CD4-positive, alpha-beta memory T cell (primary cell): ENCODE measurements at places on chromosomes 12 and 14. TPM values are rescaled to one million over a fixed set of nuclear protein-coding genes. Genes with fewer than 3 reads are reported as not detected.
A peak's percentile ranks its signal among the peaks of the same experiment; 100 is the strongest.

DNA sequence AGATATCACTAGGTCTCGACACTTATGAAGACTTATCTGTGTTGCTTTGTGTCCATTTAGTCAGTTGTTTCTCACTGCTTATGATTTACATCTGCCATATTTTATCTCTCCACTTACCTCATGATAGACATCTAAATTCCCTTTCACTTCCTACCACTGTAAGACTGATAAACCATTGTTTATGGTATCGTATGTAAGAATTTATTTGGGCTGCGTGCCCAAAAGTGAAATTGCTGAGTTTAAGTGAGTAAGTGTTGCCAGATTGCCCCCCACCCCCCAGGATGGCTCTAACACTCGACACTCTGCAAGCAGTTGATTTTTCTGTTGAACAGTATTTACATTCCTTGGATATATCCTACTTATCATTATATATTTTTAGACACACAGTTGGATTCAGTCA lies 69.9 kb upstream of the MON2 start:
- no peak for DNase-seq
- H3K4me3 ChIP-seq: no peak overlapping the region
- no peaks in the 10 kb centered on the region for H3K4me1 ChIP-seq
- no peaks in the 10 kb centered on the region for H3K27me3 ChIP-seq

DNA sequence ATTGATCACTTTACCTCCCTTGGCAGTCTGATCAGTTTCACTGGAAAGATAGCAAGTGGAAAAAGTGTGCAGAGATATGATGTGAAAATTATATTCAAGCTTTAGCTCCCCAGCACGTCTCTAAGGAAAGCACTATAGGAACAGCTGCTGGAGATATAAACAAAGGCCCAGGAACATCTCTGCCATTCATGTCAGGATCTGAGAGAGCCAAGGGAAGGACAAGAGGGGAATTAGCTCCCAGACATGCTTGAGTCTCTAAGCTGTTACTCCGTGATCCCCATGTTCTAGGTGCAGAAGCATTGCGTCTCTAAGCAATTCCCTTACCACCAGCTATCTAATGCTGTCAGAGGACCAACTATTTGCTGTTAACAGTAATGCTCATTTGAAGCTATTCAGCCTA lies 700.2 kb downstream of the DIO2 start:
- H3K27me3 ChIP-seq: no peaks in the 10 kb centered on the region
- H3K36me3 ChIP-seq: no peaks in the 10 kb centered on the region
- no peaks in the 10 kb centered on the region for H3K4me1 ChIP-seq
- H3K4me3 ChIP-seq: no peak overlapping the region
- DNase-seq: no peak

DNA sequence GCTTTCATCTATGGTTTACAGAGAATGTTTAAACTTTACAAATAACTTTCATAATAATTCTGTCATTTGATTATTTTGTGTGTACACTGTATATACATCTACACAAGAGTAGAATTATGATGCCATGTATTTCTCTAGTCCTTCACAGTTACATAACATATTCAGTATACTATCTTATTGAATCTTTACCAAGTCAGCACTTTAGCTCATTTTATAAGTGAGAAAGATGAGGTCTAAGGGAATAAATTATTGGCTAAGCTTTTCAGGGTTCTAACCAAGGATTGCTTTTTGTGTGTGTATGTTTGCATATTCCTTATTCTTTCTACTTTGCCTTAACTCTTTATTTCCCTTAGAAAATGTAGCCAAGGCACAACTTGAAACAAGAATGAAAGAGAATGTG lies 84.3 kb upstream of the PTPRQ start:
- H3K4me1 ChIP-seq: no peaks in the 10 kb centered on the region
- DNase-seq: no peak
- no peak overlapping the region for H3K27ac ChIP-seq
- H3K27me3 ChIP-seq: no peaks in the 10 kb centered on the region
- H3K36me3 ChIP-seq: no peaks in the 10 kb centered on the region
- H3K4me3 ChIP-seq: no peak overlapping the region

- no peak for DNase-seq
- no peaks in the 10 kb centered on the region for H3K27me3 ChIP-seq
- H3K36me3 ChIP-seq: no peaks in the 10 kb centered on the region
- no peaks in the 10 kb centered on the region for H3K4me1 ChIP-seq
These were observed 454.7 kb downstream of the NPAS3 start for GRCh38 chr14:33393231-33393894.

DNA sequence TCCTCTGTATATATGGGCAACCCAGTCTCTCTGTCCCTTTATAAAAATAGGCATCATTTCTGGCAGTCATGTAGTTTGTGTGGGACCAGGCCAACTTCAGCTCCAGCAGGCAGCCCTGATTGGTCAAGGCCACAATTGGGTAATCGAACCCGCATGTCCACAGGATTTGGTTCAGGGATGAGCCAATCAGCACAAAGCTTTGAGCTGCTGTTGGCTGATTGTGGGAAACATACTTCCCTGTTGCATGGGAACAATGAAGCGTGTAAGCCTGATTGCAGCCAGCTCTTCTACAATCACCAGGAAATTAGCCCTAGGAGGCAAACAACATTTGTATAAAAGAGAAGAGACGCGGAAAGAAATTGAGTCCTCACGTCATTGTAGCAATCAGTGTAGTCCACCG lies 328.6 kb downstream of the PCNX1 start:
- H3K4me3 ChIP-seq: no peak overlapping the region
- no peaks in the 10 kb centered on the region for H3K36me3 ChIP-seq
- DNase-seq: no peak
- H3K27ac ChIP-seq: no peak overlapping the region

DNA sequence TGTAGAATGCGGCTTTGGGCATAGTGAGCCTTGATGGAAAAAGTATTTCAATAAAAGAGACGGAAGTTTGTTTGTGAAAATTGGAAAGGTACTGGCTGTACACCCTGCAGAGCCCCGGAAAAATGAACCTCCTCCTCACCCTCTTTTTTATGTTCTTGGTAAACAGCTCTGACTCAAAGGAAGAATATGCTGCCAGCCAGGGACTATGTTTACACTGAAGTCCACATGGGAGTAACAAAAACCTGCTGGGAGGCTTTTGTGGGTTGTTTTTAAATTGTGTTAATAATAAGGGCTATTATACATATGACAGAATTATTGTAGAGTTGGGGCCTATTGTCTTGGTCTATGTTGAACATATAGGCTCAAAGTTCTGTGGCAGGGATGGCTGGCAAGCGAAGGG lies 70.7 kb downstream of the TTC8 start:
- H3K4me3 ChIP-seq: no peak overlapping the region
- no peaks in the 10 kb centered on the region for H3K27me3 ChIP-seq
- H3K4me1 ChIP-seq: no peaks in the 10 kb centered on the region
- no peak overlapping the region for H3K27ac ChIP-seq
- no peak for DNase-seq

- H3K4me1 ChIP-seq: no peaks in the 10 kb centered on the region
- H3K27ac ChIP-seq: no peak overlapping the region
- H3K4me3 ChIP-seq: no peak overlapping the region
- H3K27me3 ChIP-seq: no peaks in the 10 kb centered on the region
- H3K36me3 ChIP-seq: no peaks in the 10 kb centered on the region
- DNase-seq: no peak
These were observed 26.1 kb upstream of the APOLD1 start for GRCh38 chr12:12759234-12759915.

DNA sequence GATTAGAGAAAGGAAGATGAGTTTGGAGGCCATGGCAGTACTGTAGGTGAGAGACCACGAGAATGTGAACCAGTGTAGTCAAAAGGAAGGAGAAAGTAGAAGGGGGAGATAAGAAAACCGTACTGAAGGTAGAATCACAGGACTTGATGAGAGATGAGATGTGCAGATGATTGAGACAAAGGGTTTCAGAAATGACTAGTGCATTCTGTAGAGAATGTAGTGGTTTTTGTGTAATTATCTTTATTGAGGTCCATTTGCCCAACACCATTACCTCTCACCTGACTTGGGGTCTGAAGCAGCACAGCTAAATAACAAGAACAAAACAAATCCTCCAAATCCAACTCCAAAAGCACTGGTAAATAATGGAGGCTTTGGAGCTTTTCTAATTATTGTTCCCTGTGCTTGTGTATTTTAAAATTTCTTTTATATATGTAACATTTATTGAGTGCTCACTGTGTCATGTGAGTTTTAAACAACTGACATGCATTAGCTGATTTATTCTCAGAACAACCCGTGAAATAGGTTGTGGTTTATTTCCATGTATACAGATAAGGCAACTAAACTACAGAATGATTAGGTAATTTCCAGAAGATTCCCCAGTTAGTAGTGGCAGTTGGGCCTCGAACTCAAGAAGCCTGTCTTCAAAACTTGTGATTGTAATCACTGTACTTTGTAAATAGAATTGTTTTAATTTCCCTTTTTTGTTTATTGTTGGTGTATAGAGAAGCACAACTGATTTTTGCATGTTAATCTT lies 390.0 kb downstream of the AEBP2 start:
- H3K4me1 ChIP-seq: no peaks in the 10 kb centered on the region
- DNase-seq: no peak
- H3K27me3 ChIP-seq: no peaks in the 10 kb centered on the region
- no peak overlapping the region for H3K27ac ChIP-seq

DNA sequence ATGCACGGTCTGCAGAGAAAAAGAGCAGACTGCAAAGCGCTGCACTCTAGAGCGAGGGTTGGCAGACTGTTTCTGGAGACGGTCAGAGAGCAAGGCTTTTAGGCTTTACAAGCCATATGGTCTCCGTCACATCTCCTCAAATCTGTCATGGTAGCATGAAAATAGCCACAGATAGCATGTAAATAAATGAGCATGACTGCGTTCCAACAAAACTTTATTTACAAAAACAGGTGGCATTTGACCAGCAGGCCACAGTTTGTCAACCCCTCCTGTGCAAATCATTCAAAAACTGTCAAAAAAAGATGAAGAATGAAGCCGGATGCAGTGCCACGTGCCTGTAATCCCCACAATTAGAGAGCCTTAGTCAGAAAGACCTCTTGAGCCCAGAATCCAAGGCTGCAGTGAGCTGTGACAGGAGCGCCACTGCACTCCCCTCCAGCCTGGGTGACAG lies 18.9 kb downstream of the SYNE3 start:
- no peak overlapping the region for H3K4me3 ChIP-seq
- no peaks in the 10 kb centered on the region for H3K27me3 ChIP-seq
- H3K27ac ChIP-seq: no peak overlapping the region
- peaks cover 7% of the 10 kb centered on the region for H3K36me3 ChIP-seq
- peaks cover 60% of the 10 kb centered on the region for H3K4me1 ChIP-seq
- no peak for DNase-seq

DNA sequence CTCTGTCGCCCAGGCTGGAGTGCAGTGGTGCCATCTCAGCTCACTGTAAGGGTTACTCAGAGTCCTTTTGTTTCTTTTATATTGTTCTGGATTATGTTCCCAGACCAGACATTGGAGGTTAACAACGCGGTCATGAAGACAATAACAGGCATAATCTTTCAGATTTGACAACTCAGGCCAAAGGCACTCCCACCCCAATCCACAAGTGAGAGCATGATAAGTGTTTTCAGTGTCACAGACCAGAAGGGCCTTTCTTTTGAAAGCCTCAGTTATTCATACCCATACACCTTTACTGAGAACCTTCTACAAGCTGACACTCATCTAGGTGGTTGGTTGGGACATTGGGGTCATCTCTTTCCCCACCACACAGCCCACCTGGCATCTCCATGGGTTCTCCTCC lies 2.9 kb upstream of the TMEM63C start:
- H3K4me3 ChIP-seq: no peak overlapping the region
- no peaks in the 10 kb centered on the region for H3K36me3 ChIP-seq
- H3K27ac ChIP-seq: no peak overlapping the region
- DNase-seq: no peak
- H3K27me3 ChIP-seq: no peaks in the 10 kb centered on the region

- DNase-seq: peak; percentile 2
- H3K4me1 ChIP-seq: no peaks in the 10 kb centered on the region
- H3K27ac ChIP-seq: no peak overlapping the region
- H3K36me3 ChIP-seq: no peaks in the 10 kb centered on the region
These were observed 374.1 kb downstream of the ADGRD1 start for GRCh38 chr12:131327521-131328488.

DNA sequence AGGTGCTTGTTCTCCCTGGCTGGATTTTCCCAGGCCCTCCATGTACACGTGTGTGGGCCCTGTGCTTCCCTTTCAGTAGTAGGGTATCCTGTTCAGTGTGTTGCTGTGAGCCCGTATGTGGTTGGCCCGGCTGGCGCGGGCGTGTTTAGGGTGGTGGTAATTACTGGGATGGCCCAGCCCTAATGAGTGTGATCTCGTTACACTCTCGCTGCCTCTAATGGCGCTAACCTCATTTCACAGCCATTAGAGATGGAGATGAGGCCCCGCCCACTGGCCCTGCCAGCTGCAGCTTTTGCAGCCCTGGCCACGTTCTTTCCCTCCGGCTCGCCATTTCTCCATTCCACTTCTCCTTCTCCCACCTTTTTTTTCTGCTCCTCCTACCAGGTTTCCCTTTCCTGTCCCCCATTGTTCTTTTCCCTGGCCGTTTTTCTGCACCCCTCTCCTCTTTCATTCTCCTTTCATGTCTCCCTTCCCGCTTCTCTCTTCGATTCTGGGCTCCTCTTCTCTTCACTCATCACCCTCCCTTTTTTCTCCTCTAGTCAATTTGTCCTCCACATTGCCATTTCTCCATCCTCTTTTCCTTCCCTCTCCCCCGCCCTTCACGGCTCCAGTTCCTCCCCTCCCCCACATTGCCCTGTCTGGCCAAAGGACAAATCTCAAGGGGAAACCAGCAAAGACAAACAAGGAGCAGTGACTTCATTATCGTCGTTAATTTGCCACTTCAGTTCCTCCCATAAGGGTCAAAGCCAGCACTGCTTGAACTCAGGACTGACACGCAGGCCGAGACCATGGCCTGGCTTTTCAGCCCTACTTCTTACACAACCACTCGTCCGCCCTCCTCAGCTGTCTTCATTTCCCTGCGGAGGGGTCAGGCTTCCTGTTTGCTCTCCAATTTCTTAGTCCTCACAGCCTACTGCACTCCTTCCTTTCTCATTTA lies 6.8 kb downstream of the ZFHX2 start:
- H3K4me3 ChIP-seq: no peak overlapping the region
- H3K27ac ChIP-seq: no peak overlapping the region
- no peaks in the 10 kb centered on the region for H3K4me1 ChIP-seq
- DNase-seq: no peak

DNA sequence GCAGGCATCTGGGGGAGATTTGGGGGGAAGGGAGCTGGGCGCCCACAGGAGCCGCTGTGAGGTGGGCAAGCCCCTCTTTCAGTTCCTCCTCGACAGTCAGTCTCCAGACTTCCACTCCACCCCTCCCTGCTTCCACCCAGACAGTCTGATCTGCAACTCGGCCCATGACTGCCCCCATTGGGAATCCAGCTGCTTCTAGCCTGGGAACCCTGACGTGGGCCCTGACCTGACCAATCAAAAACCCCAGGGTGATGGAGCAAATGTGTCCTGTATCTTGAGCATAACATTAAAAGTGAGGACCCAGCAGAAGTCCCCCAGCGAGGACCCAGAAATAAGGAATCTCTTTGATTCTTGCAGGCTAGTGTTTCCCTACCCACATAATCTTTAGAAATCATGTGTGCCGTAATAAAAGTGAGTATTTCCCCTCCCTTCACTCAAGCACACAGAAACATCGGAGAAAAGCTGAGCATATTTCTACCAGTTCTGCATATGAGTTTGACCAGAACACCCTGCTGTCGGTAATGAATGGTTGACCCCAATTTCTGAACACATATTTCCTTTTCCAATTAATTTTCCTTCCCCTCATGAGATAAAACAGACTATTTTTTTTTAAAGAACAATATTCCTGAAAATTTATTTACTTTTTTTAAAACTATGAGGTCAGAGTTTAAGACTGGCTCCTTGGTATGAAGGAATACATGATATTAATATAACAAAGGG lies 6.4 kb downstream of the SSH1 start:
- H3K4me1 ChIP-seq: peaks cover 6% of the 10 kb centered on the region
- DNase-seq: no peak
- H3K36me3 ChIP-seq: peaks cover 13% of the 10 kb centered on the region
- no peaks in the 10 kb centered on the region for H3K27me3 ChIP-seq

Gene PMCH
- total RNA-seq: not detected

Gene FAM90A1
- total RNA-seq: not detected

Gene DGKA
- 1,410 TPM for total RNA-seq
